ENCODE measurements at places on chromosomes 1 and 21.
A peak's percentile ranks its signal among the peaks of the same experiment; 100 is the strongest.

DNA sequence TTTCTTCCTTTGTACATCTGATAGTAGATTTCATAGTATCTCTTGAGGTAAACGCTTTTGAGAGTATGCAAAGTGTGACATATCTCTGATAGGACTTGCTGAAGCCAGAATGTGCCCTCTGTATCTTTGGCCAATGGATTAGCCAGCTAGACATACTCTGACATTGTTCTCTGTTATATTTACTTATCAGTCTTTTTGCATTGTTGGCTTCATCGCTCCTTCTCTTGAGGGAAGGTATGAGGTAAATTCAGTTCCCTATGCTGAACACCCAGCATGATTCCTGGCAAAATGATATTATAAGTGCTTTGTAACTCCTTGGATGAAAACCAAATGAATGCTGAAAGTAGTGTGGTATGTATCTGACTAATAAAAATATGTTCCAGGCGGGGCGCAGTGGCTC is 163.2 kb upstream of the CACYBP start:
- no peak for DNase-seq

DNA sequence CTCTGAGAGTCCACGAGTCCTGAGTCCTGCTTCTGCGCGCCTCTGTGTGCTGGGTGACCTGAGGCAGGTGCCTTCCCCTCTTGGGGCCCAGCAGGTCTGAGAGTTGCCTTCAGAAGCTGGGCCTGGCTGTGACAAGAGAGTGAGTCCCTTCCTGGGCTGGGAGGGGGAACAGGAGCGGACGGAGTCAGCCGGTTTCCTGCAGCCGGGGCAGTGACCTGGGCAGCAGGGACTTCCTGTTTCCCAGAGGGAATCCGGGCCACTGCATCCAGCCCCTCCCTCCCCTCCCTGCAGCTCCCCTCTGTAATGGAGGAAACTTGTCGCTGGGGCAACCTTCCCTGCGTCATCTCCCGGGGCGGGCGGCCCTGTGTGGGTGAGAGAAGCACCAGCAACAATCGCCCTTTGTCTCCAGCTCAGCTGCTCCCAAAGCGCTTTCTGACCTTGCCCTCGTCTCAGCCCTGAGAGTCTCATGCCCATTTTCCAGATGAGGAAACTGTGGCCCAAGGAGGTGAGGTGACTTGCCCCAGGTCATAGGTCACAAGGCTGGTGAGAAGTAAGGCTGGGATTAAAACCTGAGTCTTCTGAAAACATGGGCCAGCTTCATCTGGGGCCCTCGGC is 61.1 kb downstream of the SDC3 start:
- DNase-seq = peak; percentile 68

DNA sequence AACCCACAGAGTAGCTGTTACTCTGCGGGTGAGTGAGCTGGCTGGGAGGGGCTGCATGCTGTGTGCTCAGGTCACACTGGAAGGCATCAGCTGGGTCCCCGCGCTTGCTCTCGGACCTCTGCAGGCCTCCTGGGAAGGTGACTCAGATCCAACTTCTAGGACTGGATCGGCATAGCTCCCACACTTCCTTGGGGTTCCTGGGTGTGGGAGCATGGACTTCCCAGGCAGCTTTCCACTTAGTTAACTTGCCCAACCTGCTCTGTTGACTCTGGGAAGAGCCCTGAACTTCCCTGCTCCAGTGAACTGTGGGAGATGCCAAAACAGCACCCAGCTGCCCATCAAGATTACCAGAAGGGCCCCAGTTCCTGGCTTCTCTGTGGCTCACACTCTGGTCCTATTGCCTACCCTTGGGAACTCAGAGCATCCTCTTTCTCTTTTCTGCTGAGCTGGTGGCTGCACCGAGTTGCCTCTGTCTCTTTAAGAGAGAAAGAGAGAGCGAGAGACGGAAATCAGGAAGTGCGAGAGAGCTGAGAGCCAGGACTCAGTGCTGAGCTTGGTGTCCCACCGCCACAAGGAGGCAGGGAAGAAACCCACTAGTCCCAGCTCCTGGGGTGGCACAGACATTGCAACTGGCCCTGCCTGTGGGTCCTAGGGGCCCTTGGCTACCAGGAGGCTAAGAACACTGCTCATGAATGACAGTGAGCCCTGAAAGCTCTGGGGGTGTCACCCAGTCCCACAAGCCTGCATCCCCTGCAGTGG is at the start of gene IKBKE:
Gene IKBKE, plus strand, starts transcription at position 544 of the 759 bp plus-strand sequence. CDS start 2,752 bp downstream, outside the sequence.
- DNase-seq = peak; percentile 62

DNA sequence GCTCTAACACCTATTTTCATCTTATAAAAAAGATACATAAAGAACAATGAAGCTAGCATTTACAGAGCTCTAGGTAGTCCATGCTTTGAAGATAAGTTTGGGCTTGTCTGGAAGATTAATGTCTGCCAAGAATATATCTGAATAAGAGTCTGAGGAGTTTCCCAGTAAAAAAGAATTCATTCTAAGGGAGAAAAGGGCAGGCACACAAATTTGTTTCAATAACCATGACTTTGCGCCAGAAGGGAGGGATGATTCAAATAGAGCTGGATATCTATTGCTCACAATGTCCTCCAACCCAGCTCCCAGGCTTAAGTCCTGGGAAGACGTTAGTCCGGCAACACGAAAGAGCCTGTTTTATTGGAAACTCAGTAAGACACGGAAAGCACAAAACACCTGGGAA is 9.7 kb upstream of the TTLL7 start:
- DNase-seq = no peak

DNA sequence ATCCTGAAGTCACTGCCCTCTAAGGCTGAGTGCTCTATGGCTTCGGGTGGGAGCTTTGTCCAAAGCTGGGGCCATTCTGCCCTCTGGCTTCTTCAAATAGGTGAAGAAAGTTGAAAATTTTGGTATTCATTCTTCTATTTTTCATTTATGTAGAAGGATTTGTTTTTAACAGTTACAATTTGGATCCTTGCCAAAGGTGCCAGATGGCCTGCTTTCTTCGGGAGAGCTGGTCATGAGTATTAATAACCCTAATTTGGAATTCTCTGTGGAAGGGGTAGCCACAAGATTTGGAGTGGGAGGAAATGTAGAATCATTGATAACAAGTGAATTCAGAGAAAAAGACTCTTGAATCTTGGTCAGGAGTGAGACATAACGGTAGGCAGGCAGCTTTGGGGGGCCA is 370.4 kb upstream of the ST6GALNAC5 start:
- no peak for DNase-seq

DNA sequence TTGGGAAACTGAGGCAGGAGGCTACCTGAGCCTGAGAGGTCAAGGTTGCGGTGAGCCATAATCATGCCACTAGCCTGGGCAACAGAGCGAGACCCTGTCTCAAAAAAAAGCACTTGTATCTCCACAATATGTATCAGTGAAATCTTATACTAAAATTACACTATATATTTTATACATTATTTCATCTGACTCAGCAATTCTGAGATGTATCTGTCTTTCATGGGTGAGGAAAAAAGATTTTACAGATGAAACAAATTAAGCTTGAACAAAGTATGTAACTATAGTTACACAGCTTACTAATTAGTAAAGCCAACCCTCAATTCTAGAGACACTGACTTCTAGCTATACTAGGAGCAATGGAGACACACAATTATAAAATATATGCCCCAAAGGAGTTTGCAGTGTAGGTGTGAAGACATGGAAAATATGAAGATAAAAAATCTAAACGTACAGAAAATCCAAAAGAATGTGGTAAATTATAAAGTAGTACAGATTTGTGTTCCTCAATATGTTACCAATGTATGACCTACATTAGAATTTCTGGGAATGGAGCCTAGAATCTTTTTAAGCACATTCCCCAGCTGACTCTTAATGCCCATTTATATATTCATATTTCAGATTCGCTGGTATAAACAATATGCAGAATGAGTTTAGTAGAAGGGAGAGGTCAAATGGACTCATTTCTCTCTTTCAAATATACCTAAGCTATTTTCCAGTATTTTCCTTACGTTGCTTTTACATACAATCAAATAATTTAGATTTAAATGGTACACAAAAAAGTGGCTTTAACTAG is 14.6 kb downstream of the GTF2B start:
- DNase-seq = no peak

DNA sequence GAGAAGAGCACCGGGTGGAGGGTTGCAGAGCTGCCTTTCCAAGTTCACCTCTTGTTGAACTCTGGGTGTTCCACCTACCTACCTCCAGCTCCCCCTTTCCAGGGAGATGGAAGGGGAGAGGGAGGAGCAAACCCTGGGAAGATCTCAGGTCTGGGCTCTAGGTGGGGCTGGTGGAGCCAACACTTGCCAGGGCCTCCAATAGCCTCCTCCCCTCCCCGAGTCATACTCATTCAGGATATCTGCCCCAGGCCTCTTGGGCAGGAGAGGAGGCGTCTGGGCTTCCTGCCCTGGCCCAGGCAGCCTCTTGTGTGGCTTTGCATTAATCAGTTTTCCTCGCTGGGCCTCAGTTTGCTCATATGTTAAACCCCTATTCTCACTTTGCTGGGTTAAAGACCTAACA is 13.4 kb downstream of the RAP1GAP start:
- no peak for DNase-seq

DNA sequence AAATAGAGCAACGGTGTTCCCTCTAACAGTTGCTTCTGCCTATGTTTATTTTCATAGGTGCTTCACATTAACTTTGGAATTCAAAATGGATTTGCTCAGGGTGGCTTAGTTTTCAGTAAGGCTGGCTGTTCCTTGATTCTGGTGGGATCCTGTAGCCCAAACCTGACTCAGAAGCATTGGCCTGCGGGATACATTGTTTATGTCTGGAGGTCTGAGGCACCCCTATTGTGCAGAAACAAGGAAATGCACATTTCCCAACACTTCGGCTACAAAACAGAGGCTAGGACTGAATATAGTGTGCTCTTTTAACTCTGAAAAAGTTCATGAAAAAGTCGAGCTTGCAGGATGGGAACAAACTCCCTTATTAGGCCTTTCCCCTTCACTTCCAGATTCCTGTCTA is 133.8 kb upstream of the F3 start:
- no peak for DNase-seq

GRCh38 chr1:18891426-18891780 is 11.0 kb downstream of the ALDH4A1 start:
- DNase-seq = no peak

DNA sequence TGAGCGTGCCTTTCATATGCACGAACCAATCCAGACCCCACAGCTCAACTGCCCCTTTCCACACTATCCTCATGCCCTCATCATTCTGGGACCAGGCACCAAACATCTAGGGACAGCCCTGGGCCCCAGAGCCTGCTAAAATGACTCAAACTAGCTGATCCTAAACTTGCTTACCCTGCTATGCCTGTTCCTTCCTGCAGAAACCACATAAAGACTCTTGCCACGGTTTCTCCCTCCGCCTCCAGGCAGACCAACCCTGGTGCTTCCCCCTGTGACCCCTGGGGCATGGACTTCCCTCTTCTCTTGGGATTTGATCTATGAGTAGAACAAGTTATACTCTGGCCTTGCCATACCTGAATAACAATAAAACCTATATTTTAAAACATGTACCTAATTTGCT is 138.0 kb upstream of the CD34 start:
- no peak for DNase-seq

- DNase-seq = no peak
Measured at GRCh38 chr1:115463347-115463746, 125.3 kb upstream of the NGF start.

GRCh38 chr1:235601104-235601503 is 48.5 kb downstream of the GNG4 start:
- DNase-seq = peak; percentile 10

Measured in brain microvascular endothelial cell (primary cell).